Retina (tissue), 1 donor: ENCODE measurements at places on chromosomes 2 and 18.
A peak's percentile ranks its signal among the peaks of the same experiment; 100 is the strongest.

DNA sequence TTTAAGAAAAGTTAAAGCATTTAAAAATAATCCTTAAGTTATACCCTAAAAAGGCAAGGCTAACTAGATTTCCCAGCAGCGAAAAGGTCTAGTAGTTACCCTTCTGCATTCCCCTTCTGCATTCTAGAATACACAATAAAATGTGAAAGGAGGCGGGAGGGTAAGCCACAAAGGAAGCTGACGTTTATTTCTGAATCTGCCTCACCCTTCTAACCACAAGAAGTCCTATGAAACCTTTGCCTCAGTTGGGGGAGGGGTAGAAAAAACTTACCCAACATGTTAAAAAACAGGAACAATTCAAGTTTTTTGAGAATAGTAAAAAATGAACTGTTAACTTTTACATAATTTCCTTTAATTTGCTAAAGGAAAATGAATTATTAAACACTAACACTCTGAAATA is 11.3 kb downstream of the STK17B start:
- DNase-seq = no peak

DNA sequence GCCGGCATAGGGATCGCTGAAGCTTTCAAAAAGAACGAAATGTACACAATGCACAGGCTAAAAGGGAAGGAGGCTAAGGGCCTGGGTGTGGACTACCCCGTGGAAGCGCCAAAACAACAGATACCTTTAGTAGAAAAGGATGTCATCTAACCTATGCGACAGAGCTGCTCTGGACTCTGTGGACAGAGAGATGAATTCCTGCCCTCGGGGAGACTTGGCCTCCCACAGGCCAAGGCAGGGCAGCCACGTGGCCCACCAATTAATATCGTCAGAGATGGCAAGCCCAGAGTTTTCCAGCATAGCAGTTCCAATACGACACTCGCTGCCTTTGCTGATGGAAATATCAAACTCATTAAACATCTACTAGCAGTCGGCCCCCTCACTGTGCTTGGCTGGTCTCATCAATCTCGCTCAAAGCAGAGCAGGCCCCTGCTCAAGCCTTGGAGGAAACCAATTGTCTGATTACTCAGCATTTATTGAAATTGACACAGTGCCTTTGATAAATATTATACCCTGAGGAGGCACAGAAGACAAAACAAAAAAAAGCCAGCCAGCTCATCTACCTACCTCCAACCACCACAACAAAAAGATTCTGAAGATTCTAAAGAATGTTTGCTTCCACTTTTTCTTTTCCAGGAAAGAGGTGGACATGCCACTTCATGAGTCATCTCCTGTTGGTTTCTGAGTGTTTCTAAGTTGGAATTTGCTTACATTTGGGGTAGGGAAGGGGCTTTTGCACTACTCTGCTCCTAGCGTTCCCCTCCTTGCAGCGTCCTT is 79.0 kb upstream of the ACAA2 start:
- DNase-seq = no peak

- no peak for DNase-seq
Observed at GRCh38 chr2:29747786-29748470, 173.5 kb downstream of the ALK start.

GRCh38 chr2:6314218-6314960 is 551.3 kb downstream of the CMPK2 start:
- DNase-seq = no peak

GRCh38 chr2:81437456-81438000 is 1133.0 kb upstream of the LRRTM1 start:
- DNase-seq = no peak

- DNase-seq = peak; percentile 77
Observed at GRCh38 chr2:40450066-40450795, 1.7 kb downstream of the SLC8A1 start.

DNA sequence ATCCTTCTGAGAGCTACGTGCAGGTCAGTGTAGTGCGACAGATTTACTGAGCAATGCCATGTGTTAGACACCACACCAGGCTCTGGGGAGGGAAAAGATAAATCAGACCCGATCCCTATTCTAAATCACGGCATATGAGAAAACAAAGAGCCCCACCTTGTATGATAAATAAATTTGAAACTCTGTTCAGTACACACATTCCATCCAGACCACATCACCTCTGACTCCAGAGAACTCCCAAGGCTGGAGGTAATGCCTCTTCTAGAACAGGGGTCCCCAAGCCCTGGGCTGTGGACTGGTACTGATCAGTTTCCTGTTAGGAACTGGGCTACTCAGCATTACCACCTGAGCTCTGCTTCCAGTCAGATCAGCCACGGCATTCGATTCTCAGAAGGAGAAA is 77.3 kb downstream of the QPCT start:
- DNase-seq = no peak

DNA sequence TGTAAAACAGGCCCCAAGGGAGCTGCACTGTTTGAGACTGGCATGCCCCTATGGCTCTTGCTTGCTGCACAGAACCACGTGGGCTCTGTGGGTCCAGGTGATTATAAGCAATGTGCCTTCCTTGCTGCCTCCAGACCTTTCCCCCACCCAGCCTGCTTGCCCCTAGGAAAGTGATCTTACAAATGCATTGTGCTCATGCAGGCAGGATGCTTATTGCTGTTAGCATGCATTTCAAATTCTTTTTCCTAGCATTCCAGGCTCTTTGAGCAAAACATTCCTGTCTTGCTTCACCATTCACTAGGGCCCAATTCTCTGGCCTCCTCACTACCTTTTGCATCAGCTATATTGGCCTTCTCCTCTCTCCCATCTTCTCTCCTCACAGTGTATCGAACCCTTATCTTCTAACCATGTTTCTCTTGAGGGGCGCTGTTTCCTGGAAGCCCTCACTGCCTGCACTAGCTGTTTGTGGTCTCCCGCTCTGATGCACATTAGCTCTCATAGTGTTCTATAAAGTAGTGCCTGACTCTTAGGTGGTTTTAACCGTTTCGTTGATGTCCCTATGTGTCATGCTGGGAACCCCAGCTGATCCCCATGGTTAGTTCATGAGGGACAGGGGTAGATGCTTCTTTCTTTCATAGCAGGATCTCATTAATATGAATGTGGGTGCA is 152.9 kb upstream of the EPAS1 start:
- DNase-seq = no peak

DNA sequence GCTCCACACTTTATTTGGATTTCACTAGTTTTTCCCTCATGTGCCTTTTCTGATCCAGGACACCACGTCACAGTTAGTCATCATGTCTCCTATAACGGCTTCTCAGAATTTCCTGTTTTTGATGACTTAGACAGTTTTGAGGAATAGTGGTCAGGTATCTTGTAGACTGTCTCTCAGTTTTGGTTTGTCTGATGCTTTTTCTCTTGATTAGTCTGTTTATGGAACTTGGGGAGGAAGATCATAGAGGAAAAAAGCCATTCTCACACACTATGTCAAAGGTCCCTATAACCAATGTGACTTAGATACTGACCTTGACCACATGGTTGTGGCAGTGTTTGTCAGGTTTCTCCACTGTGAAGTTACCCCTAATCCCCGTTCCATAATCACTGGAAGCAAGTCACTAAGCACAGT is 89.0 kb downstream of the RAPH1 start:
- no peak for DNase-seq

GRCh38 chr18:29879763-29880162 is 1162.8 kb downstream of the DSC3 start:
- no peak for DNase-seq

DNA sequence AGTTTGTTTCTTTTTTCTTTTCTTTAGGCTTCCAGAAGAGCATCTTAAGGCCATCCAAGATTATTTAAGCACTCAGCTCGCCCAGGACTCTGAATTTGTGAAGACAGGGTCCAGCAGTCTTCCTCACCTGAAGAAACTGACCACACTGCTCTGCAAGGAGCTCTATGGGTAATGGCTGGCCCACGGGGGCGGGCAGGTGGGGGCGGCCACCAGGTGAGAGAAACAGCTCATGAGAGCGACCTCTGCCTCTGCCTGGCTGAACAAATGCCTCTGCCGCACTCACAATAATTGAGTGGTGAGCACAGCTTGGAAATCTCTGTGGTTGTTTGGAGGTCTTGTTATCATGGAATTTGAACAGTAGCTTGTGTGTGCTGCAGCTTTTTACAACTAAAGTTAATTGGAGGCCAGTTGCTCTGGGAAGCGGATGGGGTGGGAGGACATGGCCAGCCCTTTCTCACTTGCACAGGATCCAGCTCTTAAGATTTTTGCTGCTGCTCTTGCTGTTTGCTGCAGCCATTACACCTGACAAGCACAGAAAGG is 70.4 kb downstream of the INPP5D start:
- DNase-seq = peak; percentile 31

- no peak for DNase-seq
Observed at GRCh38 chr2:182831921-182832320, 34.5 kb downstream of the FRZB start.

- DNase-seq = no peak
Observed at GRCh38 chr18:45316127-45316526, 299.1 kb upstream of the SLC14A2 start.

- no peak for DNase-seq
Observed at GRCh38 chr2:262117-262516, 1.7 kb downstream of the SH3YL1 start.

DNA sequence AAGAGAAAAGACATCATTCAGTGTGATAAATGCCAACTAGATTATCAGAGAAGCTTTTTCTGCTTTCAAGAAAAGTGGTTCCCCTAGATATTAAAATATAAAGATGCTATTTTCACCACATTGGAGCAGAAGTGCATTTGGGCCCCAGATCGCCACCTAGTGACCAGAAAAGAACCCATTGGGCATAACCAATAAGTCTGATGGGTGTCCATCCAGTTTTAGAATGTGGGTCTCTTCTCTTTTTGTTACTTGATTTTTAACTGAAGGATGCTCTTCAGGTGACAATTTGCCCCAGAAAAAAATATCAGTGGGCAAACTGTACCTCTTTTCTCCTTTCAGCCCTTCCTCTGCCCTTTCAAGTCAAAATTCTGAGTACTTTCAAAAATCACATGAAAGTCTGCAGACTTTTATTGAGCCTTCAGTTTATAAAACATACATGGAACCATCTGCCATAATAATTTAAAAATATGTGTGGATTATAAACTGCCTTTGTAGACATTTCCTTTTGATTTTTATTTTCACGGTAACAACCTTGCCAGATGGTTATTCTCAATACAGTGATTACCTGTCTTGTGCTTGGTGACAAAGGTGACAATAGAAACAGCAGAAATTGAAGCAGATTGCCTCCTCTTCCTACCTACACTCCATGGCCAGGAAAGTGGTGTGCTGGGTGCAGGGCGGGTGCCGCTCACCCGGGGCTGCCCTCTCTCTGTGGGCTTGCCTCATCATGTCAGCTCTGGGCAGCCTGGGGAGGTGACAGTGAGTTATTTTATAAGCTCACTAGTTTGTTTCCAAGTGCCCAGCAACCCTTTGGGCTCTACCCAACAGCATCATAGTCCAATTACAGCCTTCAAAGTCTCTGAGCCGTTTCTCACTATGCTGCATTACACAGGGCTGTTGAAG is 124.5 kb downstream of the DCDC2C start:
- no peak for DNase-seq

GRCh38 chr2:73975731-73976130 is 9.0 kb upstream of the TET3 start:
- DNase-seq = no peak

DNA sequence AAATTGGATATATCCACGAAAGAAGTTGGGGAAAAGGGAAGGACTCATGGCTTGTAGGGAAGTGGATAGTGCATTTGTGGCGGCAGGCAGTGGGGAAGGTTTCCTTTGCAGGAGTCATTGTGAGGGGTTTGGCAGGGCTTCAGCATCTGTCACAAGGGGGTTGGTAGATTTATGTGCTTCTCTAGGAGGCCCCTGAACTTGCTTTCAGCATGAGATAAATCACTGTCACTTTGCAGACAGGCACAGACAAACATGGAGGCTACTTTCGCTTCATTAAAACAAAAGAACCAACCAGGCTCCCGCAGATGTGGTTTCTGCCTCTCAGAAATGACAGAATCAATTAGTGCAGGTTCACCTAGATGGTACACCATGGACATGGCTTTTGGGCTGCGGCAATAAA is 340.7 kb downstream of the TGIF1 start:
- peak; percentile 68 for DNase-seq

GRCh38 chr2:127454595-127455565 is 36.7 kb downstream of the PROC start:
- DNase-seq = peak; percentile 39

GRCh38 chr2:135169900-135170753 is 118.0 kb downstream of the RAB3GAP1 start:
- DNase-seq = no peak

DNA sequence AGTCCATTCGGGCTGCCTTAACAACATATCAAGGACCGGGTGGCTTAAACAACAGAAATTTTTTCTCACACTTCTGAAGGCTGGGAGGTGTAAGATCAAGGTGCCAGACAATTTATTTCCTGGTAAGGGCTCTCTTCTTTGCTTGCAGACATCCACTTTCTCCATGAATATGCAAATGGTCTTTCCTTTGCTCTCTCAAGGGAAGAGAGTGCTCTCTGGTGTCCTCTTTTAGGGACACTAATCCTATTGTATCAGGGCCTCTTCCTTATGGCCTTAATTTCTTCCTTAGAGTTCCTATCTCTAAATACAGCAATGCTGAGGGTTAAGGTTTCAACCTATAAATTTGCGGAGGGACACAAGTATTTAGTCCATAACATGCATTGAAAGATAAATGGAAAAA is 770.8 kb downstream of the DSC3 start:
- no peak for DNase-seq

DNA sequence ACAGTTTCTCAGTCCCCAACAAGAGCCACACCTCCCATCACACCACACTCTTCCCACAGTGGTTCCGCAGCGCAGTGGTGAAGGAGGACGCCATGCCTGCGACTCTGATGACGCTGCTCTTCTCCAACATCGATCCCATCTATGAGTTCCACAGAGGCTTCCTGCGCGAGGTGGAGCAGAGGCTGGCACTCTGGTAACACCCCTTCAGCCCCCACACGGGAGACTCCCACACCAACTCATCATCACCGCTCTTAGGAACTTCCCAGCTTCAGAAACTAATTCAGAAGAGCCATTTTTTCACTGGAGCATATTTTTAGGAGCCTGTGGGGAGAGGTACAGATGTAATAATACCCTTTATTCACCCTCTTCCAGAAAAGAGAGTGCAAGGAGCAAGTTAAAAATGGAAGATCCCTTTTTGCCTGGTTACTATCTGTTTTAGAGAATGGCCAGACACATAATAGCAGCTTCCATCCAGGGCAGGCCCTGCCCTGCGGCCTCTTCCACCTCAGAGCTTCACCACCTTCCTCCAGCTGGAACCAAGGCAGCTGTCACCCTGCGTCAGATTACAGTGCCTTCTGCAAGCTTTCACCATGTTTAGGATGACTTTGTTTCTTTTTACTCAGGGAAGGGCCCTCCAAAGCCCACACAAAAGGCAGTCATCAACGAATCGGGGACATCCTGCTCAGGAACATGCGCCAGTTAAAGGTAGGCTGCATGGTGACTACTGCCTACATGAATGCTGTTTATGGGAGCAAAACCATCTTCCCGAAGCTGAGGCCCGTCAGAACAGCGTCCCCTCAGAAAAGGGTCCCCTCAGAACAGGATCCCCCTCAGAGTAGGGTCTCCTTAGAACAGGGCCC is 44.9 kb downstream of the STK25 start:
- no peak for DNase-seq
